ENCODE measurements at places on chromosomes 12 and 14. TPM values are rescaled to one million over a fixed set of nuclear protein-coding genes. Genes with fewer than 3 reads are reported as not detected.
A peak's percentile ranks its signal among the peaks of the same experiment; 100 is the strongest.

DNA sequence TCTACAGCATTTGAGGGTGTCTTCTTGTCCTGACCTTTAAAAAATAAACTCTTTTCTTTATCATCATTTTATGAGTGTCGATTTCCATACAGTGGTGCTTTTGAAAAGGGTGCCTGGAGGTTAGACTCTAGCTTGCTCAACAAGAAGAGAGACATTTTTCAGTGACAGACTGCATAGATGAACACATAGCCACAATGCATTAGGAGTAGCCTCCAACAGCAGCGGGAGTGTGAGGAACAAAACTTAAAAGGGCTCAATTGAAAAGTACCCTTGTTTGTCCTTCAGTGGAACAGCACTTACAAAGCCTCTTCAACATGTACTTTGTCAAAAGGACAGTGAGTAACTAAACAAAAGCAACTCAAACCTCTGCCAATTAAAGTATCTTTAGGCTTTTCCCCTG lies 119.3 kb downstream of the SOX5 start:
- DNase-seq = no peak

DNA sequence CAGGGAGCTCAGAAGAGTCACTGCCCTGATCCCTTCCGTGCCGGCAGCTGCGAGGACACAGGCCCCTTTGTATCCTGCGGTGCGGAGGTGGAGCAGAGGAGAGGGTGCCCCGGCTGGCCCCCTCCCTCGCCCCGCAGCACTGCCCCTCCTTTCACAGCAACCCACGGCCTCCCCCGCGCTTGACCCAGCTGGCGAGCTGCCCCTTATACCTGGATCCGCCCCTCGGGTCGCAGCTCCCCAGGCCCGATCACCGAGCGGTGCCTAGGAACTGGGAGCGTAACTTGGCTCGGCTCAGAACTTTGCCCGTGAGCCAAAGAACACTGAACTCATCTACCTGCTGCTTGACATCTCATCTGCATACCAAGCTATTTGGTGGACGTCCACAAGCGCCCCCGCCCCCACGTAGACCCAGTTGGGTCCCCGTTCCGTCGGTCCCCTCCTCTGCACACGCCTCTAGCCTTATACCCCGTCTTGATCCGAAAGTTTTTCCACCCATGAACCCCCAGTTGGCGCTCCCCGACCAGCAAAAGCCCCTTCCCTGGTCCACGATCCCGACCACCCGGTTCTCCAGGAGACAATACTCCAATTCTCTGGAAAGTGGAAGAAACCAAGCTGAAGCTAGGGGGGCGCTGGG lies 697 bp upstream of the DNAJC14 start:
- no peak for DNase-seq

- DNase-seq = no peak
Measured at GRCh38 chr14:101587441-101587911, 26.2 kb downstream of the DIO3 start.

GRCh38 chr12:126157575-126157966 lies 1092.3 kb downstream of the AACS start:
- no peak for DNase-seq

DNA sequence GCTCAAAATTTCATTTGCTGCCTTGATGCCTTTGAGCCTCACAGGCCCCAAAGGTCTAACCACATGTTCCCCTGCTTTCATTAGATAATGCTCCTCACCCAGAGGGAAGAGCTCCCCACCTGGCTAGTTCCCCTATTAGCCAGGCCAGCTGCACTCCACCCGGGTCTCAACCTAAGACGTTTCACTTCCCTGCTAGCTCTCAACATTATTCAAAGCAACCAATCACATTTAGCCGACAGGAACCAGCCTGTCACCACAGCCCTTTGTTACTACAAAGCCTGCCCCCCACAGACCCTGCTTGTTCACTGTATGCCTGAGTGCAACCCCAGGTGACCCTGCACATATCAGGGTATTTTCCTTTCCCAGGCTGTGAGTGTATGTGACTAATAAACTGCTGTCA lies 78.6 kb downstream of the SLC15A5 start:
- no peak for DNase-seq

DNA sequence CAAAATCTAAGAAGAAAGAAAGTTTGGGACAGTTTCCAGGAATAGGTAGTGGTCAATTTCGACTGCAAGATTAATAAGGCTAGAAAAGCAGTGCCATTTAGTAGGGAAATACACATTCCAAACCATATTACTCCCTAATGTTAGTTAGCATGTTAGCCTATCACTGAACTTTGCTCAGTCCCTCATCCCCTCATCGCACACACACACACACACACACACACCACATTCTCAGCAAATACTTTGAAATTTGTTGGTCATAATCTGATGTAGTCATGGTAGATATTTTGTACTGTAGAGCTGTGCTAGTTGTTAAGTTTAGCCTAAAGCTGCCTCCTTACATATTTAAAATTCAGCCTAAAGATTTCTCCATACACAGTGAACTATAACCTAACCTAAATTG lies 64.0 kb downstream of the MYF5 start:
- DNase-seq = no peak

GRCh38 chr12:12221560-12221959 lies 45.3 kb downstream of the LRP6 start:
- DNase-seq = no peak

DNA sequence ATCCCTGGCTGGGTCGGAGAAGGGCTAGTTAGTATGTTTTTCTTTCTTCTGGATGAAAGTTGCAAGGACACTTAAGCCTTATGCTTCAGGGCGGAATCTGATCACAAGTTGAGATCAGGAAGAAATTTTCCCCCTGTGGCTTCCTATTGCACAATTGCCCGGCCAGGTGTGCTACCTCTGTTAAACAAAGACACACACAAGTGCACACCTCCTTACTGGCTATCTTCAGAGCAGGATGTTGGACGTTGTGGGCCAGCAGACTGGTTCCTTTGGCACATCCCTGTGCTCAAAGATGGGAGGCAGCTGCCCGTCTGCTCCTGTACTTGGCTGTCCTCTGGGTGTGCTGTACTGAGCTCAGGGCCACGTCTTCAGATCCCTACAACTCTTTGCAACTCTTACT lies 19.1 kb downstream of the ETV6 start:
- no peak for DNase-seq

DNA sequence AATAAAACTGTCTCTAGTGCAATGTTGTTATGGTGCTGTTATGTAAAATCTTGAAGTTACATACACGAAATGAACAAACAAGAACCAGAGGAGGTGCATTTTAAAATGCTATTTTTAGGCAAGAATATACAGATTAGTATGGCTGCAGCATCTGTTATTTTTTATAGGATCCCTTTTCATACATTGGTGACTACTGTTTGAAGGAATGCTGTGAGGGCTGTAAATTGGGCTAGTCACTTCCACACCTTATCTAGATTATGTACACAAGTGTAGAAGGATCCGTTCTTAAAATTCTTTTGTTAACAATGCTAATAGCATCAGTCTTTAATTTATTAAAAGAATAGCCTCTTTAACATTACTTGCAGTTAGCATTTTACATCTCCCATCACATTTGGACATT lies 284.3 kb upstream of the MDGA2 start:
- DNase-seq = no peak

DNA sequence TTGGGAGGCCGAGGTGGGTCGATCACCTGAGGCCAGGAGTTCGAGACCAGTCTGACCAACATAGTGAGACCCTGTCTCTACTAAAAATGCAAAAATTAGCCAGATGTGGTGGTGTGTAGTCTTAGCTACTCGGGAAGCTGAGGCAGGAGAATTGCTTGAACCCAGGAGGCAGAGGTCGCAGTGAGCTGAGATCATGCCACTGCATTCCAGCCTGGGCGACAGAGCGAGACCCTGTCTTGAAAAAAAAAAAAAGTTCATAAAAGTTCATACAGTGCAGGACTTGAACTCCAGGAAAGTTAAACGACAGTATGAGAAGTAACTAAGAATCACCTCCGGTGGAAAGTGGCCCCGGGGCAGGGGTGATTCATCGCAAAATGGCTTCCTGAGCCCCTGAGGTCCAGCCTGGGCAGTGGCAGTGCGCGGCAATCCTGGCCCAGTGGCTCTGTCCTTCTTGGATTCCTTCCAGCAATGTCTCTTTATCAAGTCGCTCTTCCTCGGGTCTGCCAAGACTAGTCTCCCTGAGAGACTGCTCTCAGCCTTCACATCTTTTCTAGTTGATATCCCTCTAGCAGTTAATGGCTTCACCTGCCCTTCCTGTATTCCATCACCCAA lies 16.7 kb upstream of the MAP1LC3B2 start:
- DNase-seq = no peak

- no peak for DNase-seq
Measured at GRCh38 chr12:90299121-90299520, 590.5 kb upstream of the ATP2B1 start.

DNA sequence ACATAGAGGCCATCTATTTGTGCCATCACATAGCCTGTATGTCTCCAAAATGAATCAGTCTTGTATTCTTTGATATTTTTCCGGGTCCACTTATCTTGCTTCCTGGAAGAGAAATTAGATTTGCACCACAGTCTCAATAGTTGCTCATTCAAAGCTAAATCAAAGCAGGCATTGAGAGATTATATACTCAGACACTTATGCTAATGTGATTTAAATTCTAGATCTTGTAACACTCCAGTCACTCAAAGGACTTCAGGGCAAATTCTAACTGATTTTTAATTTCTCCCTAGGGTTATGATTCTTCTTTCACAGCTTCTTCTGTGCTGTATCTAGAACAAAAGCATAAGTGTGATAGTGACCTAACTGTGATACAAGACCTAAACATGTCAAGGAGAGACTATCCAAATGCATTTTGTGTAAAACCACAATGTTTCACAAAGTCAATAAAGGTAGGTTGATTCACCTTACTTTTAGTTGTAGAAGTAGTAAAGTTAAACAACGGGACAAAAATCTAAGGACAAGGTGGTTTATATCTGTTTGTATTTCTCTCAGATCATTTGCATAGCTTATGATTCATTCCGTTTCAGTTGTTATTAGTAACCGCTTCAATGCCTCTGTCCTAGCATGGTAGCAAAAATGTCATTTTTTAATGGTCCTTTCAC lies 26.8 kb downstream of the PLBD1 start:
- no peak for DNase-seq

DNA sequence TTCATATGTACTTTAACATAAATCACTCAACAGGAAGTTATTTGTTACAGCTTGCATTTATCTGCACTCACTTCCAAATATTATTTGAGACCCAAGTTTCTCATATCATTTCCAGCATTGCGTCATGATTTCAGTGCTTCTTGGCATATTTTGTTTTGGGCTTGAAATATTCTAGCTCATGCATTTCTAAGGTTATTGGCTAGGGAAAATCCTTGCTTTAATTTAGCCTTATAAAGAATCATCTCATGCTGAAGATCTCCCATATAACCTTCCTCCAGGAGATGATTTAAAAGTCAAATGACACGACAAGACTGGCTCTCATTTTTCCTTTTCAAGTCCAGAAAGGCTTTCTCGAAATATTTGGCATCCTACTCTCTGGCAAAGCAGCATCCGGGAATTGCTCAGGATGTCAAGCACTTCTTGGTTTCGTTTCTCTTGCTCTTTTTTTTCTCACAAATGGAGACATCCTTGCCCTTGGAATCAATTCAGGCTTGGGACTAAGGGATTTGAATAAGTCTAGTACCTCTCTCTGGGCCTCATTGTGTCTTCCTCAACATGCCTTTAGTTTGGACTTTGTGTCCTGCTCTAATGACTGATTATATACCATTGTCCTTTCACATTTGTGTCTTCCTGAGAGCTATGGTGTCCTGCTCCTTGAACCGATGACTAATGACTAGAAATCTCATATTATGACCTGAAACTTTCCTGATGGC lies 295.0 kb downstream of the RMST start:
- DNase-seq = no peak

DNA sequence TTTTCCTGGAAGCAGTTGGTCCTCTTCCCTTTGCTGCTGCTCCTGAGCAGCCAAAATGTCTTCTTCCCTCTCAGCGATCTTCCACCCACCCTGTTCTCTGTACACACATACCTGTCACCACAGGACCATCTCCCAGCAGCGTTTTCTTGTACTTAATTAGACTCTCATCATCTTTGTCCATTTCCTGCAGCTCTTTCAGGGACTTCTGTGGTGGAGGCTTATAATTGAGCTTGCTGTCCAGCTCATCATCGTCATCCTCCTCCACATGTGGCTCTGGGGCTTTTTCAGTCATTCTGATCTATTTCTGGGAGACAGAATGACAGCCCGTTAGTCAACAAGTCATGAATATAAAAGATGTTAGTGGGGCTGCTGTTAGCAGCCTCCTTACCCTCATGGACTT lies 11.0 kb downstream of the ARHGDIB start:
- DNase-seq = no peak

DNA sequence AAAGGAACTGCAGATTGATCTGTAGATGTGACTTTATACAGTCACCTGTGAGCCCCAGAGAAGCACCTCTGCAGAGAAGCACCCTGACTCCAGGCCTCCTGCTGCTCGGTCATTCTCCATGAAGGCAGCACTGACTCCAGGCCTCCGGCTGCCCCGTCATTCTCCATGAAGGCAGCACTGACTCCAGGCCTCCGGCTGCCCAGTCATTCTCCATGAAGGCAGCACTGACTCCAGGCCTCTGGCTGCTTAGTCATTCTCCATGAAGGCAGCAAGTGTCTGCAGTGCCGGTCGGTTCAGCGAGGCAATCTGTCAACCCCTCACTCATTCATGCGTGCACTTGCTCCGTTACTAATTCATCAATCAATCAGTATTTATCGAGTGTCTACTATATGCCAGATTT lies 160.3 kb downstream of the PIWIL1 start:
- no peak for DNase-seq

DNA sequence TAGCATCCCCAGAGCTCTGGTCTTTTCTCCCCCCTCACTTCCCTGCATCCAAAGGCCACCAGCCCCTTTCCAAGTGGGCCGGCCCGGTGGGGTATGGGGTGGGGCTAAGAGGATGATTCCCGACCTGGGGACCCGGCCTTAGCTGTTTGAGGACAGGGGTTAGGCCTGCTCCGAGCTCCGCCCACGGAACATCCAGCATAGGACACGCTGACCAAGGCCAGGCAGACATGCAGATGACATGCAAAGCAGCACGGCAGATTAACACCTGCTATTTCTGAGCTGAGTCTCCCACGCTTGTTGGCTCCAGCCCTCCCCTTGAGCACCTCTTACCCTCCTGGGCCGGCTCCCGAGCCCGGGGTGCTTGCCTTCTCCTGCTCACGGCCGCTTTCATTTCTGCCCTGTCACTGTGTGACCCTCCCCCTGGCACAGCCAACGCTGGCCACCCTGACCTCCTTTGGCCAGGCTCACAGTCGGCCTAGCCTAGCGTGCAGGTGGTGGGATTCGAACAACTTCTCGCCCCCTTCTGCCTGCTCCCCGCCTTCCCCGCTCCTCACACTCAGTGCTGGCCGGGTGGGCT lies 40.2 kb downstream of the TEAD4 start:
- DNase-seq = peak; percentile 73

PRB2 gene
- total RNA-seq = not detected

RTL1 gene
- not detected for total RNA-seq

ZDHHC22 gene
- total RNA-seq = 0.40 TPM

GAS2L3 gene
- total RNA-seq = 5.3 TPM

ST8SIA1 gene
- total RNA-seq = 1.6 TPM

SLC17A8 gene
- not detected for total RNA-seq

TMTC1 gene
- 159 TPM for total RNA-seq

CAPZA3 gene
- not detected for total RNA-seq

BDKRB2 gene
- total RNA-seq = 0.26 TPM

NANOG gene
- total RNA-seq = 0.03 TPM

Measured in myocyte (in vitro differentiated cells).